ENCODE measurements at places on chromosomes 3 and 15. TPM values are rescaled to one million over a fixed set of nuclear protein-coding genes. Genes with fewer than 3 reads are reported as not detected.

Gene SCAMP5
- 1.4 TPM for total RNA-seq

Gene GLDN
- total RNA-seq, result not detected

Gene KLHL40
- not detected for total RNA-seq

Gene LIPH
- not detected for total RNA-seq

Gene CASR
- total RNA-seq, result not detected

Gene HRH1
- 0.12 TPM for total RNA-seq

Data from T-helper 1 cell treated with Interleukin-12 subunit alpha and Interleukin-12 subunit beta and Interleukin-4 antibody, amounts not matched to agents 30 ng/mL and 1 ng/mL, for 36 hours (primary cell).